ENCODE measurements at places on chromosomes 12 and 14. TPM values are rescaled to one million over a fixed set of nuclear protein-coding genes. Genes with fewer than 3 reads are reported as not detected.

The MDGA2 gene
- not detected for total RNA-seq

The MLH3 gene
- total RNA-seq, result 18.7 TPM

The CCDC197 gene
- not detected for total RNA-seq

GRCh38 chr14:97025722-97026121 is 228.5 kb downstream of the VRK1 start:
- DNase-seq, result no peak

DNA sequence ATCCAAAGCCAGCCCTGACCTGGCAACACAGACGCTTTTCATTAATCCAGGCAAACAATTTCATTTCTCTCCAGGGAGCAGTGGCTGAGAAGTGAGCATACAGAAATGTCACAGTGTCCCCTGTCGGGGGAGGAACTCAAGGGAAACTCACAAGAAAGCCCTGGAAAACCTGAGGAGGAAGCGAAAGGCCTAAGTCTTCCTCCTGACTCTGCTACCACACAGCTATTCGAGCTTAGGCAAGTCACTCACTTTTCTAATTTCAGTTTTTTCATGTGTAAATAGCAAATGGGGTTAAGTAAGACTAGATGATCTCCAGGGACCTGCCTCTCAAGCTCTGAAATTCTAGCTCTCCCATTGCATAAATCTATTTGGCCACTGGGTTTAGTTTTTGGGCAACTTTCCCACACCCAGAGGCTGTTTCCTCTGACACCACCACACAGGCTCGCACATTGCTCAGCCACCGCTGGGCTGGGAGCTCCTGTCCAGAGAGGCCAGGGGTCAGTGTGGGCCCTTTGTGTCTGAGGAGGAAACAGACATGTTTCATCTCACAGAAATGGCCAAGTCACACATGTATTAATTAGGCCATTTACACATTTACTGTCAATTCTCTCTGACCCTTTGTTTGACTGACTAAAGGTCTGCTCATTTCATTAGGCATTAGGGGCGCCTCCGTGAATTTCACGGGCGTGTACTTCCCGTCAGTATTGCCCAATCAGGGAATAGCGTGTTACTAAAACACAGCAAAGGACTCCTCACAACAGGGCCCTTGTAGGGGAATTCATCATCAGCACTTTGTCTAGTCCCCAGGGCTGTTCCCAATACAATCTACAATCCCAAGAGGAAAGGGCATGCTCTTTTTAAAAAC is 9.8 kb upstream of the PNMA1 start:
- DNase-seq, result no peak

DNA sequence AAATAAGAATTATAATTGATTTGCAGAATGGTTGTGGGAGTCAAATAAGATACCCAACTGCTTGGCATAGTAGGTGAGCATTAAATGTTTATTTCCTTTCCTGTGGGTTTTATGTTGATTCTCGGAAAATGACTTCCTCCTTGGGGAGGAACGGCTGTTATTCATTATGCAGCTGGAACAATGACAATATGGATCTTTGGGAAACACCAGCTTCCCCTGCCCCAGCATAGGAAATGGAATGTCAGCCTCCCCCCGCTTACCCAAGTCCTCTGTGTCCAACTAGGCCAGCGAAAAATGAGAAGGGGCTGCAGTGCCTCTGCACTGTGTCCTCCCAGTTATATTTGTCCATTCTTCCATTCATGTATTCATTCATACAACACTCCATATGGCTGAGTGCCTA is 11.7 kb upstream of the CCDC177 start:
- DNase-seq, result no peak
